ENCODE measurements at places on chromosomes 5 and 9.

DNA sequence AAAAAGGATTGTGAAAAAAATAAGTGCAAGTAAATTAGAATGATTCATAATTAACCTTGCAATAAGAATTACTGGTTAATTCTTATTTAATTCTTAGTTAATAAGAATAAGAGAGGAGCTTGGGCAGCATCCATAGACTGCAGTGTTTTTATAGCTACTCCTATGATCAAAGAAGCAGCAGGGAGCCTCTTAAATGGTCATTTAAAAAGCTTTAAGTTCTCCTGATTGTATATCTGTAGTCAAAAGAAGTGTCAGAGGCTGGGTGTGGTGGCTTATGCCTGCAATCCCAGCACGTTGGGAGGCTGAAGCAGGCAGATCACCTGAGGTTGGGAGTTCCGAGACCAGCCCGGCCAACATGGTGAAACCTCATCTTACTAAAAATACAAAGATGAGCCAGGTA, 14.4 kb downstream of the ACER2 start:
- DNase-seq = no peak

DNA sequence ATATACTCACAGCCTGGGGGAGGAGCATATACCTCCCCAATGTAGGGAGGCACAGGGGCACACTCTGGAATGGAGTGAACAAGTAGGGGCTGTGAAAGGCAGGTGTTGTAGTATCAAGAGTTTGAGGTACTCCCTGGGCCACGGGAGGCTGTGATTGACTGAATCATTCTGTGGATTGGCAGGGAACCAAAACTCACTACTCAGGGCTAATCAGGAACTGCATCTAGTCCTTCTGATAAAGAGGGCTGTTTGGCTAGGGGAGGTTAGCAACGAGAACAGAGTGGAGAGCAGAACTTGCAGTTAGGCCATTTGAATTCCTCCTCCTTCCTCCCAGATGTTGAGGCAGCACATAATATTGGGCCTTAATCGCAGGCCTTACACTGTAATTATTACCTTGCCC, 369.2 kb upstream of the MPDZ start:
- DNase-seq = no peak

GRCh38 chr5:95984287-95984938, 22.8 kb upstream of the ELL2 start:
- DNase-seq = no peak

GRCh38 chr5:56307714-56308333, 74.7 kb upstream of the ANKRD55 start:
- DNase-seq = no peak

GRCh38 chr9:34430843-34431437, 27.4 kb downstream of the FAM219A start:
- DNase-seq = no peak

DNA sequence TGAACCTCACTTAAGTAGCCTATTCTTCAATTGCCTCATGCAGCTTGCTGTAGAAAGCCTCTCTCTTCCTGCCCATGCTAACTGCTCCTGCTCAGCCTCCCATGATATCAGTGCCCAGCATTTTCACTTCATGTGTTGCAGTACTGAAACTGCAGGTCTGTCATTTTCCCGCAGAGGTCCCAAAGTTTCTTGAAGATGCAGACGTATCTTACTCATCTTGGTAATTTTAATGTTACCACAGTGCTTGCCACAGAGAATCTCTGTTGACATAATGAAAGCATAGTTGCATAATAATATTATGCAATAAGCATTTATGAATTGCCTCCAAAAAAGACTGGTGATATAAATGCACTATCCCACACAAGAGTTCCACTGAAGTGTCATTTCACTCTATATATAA, 561.1 kb upstream of the DAP start:
- peak; percentile 26 for DNase-seq

- DNase-seq = no peak
These were observed 9.8 kb upstream of the CTSL start for GRCh38 chr9:87716141-87716540.

DNA sequence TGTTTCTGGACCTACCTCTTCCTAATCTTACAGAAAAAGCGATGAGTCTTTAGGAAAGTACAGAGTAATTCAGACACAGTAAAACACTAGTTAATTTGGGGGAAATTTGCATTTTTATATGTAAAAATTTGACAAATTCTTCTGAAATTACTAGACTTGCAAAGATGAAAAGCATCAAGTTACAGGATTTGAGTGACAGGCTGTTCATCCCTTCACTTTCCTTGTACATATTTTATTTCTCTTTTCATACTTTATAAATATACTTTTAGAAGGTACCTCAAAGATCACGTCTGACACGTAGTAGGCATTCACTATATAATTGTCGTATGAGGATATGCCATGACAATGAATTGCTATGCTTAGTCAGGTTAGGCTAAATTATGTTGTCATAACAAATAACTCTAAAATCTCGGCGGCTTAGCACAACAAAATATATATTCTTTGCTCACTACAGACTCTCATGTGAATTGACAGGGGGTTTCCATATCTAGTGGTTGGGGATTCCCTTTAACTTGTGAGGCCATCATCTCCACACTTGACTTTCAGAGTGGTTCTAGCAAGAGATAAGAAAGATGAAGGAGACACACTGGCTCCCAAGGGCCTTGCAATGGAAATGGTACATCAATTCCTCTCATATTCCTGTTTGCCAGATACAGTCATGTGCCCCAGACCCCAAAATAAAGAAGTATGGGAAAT, 154.1 kb upstream of the TUT7 start:
- DNase-seq = no peak

DNA sequence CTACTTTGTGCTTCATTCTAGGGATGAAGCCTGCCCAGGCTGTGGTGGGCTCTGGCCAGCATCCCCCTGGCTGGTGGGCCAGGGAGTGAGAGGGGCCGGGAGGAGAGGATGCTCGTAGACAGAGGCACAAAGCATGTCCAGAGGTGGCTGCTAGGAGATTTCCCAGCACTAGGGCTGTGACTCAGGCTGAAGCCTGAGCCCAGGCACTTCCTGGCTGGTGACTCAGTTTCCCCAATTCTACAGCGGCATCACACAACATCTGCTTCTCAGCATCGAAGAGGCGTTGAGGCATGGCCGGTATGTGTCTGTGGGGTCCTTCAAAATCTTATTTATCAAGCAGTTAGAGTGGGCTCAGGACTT, 55.6 kb downstream of the DUSP1 start:
- DNase-seq = no peak

DNA sequence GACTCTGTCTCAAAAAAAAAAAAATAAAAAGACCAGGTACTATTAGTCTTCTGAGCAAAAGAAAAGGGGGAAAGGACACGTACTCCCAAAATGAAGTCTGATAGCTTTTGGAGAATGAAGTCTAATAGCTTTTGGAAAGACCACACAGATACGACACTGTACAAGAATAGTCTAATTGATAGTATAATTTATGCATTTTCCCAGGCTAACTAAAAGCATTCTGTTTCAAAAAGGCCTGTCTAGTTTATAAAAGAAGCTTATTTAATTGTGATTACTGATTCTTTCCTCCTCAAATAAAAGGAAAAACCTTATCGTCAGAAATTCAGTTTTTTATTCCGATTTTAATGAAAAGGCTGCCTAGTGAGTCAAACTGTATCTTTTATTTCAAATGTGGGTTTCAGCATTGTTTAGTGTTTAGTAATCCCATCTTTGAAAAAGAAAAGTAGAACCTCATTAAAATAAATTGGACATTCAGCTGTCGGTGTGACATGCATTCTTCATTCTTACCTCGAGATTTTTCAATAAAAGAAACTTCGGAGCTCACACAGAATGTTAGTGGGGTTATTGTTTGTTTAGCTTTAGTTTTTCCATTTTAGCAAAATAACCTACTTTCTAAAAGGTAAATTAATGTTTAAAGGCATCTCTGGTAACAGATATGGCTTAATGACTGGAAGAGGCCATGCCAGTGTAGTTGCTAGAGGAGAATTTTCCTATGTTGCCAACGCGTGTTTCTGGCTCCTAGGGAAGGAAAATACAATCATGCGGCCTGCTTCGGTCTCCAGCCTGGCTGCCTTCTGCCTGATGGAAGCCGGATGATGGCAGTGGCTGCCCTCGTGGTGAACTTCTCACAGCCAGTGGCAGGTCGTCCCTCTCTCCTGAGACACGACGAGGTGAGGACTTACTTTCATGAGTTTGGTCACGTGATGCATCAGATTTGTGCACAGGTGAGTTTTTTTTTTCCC, 70.0 kb downstream of the NLN start:
- no peak for DNase-seq

- DNase-seq = no peak
These were observed 80.4 kb upstream of the PRSS3 start for GRCh38 chr9:33714989-33715388.

DNA sequence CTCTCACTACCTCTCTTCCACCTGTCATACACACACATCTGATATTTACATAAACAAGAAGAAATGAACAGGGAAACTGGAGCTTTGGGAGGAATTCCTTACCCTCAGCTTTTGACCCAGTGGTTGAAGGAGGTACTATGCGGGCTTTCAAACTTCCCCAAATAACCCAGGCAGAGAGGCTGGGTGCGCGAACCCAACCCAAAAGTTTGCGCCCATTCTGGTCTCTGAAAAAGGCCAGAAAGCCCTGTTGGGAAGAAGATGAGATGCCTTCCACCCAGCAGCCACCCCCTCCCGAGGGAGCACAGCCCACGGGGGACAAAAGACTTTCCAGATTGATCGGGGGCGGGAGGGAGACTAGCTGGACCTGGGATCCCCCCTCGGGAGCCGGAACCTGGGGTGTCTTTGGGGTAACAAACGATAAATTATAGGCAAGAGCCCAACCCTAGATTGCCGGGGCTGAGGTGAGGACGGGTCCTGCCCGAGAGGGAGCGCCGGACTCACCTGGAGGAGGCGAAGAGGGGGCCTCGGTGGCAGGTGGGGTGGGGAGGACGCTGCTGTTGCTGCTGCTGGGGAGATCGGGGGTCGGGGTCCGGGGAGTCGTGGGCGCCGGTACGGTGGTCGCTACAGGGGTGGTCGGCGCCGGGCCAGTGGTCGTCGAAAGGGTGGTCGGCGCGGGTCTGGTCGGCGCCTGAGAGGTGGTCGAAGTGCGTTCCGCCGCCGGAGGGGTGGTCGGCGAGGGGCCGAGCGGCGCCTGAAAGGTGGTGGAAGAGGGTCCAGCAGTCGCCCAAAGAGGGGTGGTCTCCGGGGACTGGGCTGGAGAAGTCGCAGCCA, 798 bp downstream of the MEGF9 start:
- DNase-seq = no peak

DNA sequence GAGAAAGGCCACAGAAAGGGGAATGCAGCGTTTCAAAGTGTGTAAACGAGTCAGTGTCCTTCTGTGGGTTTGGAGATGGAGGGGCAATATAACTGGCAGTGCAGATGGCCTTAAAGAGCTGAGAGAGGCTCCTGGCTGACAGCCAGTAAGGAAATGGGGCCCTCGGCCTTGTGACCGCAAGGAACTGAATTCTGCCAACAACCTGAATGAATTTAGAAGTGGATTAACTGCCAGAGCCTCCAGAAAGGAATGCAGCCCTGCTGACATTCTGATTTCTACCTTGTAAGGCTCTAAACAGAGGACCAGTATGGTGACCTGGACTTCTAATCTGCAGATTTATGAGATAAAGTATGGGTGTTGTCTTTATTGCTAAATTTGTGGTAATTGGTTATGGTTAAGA, 17.5 kb upstream of the NREP start:
- no peak for DNase-seq

DNA sequence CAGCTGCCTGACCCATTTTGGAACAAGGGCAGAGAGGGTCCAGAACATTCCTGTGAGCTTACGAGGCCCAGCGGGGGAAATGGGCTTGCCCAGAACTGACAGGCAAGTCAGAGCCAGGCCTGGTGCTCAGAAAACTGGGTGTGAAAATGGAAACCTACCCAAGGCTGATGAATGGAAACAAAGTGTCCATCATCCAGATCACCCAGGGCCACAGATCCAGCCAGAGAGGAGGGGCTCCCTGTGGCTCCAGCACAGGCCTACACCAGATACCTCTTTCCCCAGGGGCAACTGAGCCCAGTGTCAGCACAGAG, 3.1 kb downstream of the CLTB start:
- DNase-seq = no peak

DNA sequence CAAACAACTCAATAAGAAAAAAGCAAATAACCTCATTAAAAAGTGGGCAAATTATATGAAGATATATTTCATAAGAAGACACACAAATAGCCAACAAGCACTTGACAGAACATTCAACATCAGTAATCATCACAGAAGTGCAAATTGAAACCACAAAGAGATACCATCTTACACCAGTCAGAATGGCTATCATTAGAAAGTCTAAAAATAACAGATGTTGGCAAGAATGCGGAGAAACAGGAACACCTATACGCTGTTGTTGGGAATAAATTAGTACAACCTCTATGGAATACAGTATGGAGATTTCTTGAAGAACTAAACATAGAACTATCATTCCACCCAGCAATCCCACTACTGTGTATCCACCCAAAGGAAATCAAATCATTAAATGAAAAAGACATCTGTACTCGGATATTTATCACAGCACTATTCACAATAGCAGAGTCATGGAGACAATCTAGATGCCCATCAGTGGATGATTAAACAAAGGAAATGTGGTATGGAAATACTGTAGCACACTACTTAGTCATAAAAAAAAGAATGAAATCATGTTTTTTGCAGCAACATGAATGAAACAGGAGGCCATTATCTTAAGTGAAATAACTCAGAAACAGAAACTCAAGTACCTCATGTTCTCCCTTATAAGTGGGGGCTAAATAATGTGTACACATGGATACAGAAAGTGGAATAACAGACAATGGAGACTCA, 106.8 kb upstream of the FST start:
- DNase-seq = no peak

DNA sequence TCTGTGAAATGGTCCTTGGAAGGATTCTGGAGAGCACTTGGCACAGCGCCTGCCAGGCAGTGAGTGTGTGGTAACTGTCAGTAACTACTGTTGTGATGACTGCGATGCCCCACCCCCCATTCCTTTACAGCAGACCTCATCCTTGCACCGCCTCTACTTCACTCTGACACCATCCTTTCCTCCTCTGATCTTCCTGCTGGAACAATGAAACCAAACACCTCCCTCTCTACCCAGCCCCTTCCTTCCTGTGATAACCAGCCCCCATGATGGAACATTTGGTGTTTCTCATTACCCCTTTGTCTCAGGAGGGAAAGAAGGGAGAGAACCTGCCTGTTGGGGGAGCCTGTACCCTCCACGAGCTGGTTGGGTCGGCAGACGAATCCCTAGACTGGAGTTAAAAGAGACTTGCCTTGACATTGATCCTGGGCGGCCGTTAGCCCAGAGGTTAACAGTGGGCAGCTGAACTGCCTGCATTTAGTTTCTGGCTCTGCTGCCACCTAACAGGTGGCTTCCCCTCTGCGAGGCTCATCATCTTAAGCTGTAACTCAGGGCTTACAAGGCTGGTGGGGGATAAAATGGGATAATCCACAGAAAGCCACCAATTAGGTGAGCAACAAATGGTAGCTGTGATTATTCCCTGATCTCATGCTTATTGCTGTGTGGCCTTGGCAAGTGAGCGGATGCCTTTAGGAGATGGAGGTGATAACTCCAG, 34.2 kb upstream of the GRPEL2 start:
- DNase-seq = no peak

DNA sequence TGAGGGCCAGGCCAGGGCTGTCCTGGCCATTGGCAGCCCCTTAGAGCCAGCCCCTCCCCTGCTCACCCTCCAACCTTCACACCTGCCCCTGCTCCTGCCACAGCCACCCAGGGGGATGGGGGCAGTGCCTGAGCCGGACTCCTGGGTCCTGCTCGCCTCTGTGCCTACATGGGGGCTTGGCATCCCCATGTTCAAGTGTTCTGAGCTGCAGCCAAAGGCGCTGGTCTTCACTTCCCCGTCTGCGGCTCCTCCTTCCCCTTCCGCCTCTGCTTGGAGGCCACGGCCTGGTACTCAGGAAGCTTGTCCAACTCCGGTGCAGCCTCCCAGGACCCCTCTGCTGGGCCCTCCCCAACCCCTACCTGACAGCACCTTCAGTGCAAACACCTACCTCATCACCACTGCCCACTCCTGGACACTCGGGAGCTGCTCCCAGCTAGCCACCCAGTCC, 2.3 kb upstream of the DNLZ start:
- DNase-seq = peak; percentile 21
